Vagina (tissue), 2 donors: ENCODE measurements at places on chromosomes 6 and 20.

DNA sequence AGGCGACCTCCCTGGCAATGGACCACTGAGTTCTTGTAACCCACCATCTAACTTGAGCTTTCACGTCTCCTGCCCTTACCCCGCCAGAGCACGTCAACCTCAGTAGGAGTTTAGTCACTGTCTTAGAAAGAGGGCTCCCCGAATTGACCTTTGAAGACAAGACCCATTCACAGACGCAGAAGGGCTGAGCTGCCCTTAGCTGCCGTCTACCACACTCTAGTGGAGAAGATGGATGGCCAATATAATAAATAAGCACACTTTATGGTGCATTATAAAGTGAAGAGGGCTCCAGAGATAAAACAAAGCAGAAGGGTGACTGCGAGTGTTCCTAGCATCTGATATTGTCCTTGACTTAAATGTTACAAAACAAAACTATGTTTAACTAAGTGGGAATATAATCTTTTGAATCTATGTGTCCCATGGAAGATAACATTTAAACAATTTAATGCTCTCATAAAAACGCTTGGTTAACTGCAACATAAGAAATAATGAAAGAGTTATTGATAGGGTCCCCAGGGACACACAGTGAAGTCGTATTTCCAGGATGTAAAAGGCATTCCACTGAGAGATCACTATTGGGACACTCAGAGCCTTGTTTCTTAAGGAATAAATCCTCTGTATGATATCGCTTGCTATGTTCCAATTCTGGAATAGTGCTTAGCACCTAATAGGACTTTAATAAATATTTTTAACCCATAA lies 261.1 kb downstream of the THBS2 start:
- no peak for DNase-seq

GRCh38 chr6:47473791-47474346 lies 3.7 kb upstream of the CD2AP start:
- no peak for DNase-seq

GRCh38 chr6:98672681-98673475 lies 161.5 kb upstream of the POU3F2 start:
- no peak for DNase-seq

GRCh38 chr6:23498013-23498412 lies 628.0 kb upstream of the NRSN1 start:
- DNase-seq: no peak

DNA sequence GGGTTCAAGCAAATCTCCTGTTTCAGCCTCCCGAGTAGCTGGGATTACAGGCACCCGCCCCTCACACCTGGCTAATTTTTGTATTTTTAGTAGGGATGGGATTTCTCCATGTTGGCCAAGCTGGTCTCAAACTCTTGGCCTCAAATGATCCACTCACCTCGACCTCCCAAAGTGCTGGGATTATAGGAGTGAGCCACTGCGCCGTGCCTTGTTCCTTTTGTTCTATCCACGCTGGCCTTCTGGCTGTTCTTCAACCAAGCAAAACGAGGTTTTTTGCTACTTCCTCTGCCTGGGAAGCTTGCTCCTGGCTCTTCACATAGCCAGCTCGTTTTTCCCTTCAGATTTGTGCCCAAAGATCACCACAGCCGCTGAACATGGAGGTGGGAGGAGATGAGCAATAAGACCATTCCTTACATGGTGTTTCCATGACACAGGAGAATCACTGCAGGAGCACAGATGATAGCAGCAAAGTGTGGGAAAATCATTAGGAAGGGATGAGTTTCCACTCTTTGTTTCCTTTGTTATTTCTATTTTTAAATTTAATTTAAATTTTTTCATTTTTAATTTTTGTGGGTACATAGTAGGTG lies 201.0 kb upstream of the ZNF217 start:
- no peak for DNase-seq

DNA sequence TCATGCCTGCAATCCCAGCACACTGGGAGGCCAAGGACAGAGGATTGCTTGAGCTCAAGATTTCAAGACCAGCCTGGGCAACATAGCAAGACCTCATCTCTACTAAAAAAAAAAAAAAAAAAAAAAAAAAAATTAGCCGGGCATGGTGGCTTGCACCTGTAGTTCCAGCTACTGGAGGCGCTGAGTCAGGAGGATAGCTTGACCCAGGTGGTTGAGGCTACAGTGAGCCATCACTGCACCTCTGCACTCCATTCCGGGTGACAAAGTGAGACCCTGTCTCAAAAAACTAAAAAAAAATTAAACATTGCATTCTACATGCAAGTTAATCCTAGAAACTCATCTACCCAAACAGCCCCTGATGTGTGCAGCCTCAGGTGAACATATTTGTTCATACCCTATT lies 7.3 kb upstream of the TRAM2 start:
- DNase-seq: no peak

DNA sequence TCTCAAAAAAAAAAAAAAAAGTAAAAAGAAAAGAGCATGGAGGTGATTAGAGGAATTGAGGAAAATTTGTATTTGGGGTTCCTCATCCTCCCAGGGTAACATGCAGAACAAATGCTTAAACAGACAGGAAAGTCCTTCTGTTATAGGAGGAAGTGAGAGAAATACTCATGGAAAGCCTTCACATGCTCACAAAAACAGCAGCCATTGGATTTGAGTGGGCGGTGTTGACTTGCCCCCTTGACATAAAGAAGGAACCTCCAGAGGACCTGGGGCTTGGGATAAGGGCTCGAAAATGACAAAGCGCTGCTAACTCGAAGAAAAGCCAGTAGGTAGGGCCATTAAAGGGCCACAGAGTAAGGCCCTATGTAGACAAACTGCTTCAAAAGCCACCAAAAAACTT lies 17.5 kb upstream of the SAMHD1 start:
- no peak for DNase-seq

- no peak for DNase-seq
These were observed 153.0 kb upstream of the PTPN1 start for GRCh38 chr20:50356962-50357782.

GRCh38 chr6:170049641-170050561 lies 241.0 kb downstream of the DLL1 start:
- DNase-seq: no peak

DNA sequence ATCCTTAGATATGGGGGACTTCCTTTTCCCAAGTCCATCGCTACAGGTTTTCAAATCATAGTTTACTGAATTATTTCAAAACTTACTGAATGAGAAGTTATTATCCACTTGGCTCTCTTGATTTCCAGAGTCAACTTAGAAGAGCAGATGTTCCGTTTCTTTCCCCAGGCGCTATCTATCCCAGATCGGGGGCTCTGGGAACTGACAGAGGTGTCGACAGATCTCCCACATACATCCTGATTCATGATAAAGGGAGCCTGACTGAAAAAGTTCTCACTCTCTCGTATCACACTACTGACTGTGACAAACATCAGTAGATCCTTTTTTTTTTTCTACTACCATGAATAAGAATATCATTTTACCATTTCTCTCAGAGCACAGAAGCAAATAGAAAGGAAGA lies 654.8 kb downstream of the RNF144B start:
- DNase-seq: no peak

DNA sequence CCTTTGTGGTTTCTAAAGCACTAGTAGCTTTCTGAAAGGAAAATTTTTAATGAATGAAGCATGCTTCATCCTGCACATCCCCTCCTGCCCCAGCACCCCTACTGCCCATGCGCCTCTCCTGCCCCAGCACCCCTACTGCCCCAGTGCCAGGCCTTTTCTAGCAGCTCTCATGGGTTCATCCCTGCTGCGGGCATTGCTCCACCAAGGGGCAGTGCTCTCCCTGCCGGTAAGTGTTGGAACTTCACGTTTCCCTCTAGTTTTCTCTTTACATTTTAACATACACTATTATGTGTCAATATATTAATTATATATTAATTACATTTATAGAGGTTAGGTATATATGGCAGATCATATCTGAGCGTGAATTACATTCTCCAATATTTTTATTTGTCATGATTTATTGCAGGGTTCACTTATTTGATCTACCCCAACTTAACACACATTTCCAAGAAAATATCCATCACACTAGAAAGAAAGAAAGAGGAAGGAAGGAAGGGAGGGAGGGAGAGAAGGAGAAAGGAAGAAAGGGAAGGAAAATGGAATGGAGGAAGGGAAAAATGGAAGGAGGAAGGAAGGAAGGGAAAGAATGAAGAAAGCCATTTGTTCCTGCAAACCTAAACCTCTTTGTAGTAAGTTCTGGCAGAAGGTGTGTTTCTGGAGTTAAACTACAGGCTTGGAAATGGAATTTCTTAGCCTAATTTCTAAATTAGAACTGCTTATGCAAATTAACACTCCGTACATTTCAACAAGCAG lies 46.8 kb downstream of the CEP43 start:
- no peak for DNase-seq

GRCh38 chr20:48709058-48709691 lies 118.6 kb downstream of the PREX1 start:
- DNase-seq: no peak

DNA sequence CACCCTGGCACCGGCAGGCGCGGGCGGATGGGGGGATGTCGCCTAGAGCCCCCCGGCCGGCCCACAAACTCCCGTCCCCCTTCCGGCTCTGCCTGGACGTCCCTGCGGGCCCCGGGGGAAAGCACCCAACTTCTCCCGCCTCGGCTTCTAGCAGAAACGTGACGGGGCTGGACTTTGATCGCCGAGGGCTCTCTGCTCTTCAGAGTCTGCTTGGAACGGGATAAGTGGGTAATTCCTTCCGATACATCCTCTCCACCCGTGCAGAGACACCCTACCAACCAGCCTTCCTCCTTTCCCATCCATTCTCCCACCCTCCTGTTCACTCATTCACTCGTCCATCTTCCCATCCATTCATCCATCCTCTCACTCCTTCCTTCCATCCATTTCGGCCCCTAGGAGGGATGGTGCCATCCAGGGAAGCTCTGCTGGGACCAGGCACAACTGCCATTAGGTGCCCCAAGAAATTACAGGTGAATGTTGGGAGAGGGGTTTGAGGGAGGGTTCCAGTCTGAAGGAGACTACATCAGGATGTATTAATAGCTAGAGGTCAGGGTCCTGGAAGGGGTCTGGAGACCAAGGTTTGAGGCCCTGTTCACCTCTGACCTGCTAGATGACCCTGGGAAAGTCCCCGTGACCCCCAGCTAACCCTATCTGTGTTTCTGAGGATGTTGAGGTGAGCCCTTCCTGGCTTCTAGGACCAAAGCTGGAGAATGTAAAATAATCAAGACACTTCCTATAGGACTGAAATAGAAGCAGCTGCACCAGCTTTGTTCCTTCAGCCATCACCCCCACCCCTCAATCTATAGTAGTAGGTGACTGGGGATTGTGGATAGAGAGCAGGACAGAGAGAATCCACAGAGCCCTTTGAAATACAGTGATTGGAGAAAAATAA lies 538 bp downstream of the TTLL9 start:
- no peak for DNase-seq

DNA sequence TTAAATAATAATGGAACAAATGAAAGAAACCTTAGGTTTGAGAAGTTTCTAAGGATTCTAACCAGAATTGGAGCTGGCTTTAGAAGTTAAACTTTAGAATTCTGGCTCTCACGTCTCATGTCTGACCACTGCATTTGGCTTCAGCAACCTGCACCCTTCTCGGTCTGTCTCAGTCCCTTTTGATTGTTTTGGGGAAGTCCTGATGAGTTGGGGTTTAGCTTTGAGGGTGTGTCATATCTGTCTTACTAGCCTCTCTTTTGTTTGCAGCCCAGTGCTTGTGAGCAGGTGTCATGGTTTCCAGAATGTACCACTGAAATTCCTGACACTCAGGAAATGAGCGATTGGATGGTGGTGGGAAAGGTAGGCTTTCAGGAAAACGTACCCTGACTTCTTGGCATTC lies 17.0 kb downstream of the CMTR1 start:
- DNase-seq: no peak

DNA sequence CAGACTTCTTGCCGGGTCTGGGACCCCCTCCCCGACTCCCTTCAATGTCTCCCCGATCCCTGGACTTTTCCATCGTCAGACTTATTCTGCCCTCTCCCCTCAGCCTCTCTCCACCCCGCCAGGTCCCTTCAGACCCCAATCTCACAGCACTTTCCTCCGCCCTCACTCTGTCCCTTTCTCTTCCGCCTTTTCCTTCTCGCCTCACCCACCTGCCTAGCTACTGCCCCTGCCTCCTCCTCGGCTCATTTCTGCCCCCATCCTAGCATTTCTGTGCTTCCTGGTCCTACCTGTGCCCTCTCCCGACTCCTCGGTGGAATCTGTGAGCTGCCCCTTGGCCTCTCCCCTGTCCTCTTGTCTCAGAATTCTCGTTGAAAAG lies 616 bp downstream of the CHMP4B start:
- DNase-seq: no peak

- no peak for DNase-seq
These were observed 45.6 kb downstream of the APCDD1L start for GRCh38 chr20:58469616-58470015.

DNA sequence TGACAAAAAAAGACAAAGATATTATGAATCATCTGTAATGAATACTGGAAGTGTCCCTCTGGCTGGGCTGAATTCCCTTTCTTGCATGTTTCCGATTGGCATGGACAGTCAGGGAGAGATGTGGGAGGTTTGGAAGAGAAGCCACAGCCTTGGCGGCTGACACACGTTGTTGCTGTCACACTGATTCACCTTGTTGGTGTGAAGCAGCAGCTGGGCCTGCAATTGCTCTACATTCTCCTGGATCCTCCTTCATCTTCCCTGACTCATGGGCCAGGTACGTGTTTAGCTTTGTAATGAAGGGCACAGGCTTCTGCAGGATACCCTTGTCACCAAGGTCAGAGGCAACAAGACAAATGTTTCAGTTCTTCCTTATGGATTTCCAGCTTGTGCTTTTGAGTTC lies 13.4 kb upstream of the SMIM8 start:
- no peak for DNase-seq

DNA sequence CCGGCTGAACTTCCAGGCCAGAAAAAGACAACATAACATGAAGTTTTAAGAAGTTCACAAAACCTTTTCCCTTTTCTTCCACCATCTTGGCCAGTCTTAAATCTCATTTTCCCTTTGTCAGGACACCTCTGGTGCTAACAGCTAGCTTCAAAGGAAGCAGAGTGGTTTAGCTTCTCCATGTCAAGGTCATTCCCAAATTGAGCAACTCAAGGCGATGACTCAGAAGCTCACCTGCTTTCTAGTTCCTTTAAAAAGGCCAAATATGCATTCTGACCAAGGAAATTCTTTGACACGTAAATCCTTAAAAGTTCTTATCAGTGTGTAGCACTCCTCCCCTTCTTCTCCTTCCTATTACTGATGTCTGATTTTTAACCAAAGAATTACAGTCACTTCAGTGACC lies 69.6 kb upstream of the VGLL2 start:
- DNase-seq: no peak

DNA sequence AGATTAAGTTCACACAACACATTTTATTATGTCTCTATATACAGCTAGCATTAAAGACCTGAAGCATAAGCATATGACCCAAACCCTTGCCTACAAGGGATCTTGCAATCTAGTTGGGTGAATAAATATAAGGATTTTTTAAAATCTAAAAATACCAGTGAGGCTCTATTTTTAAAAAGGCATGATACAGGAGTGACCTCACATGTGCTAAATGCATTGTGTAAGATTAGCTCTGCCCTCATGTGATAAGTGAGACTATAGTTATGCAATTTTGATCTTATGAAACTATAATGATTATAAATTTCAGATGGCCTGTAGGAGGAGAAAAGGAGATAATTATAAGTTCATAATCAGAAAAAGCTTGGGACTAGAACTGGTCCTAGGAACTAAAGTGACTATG lies 451.0 kb upstream of the MAN1A1 start:
- DNase-seq: no peak

GRCh38 chr6:3961581-3962215 lies 112.5 kb downstream of the FAM50B start:
- no peak for DNase-seq

- DNase-seq: no peak
These were observed 355.1 kb downstream of the HAO1 start for GRCh38 chr20:7585126-7585679.
